WTC11 (cell line): ENCODE measurements at places on chromosomes 7 and 10. TPM values are rescaled to one million over a fixed set of nuclear protein-coding genes. Genes with fewer than 3 reads are reported as not detected.

NUTM2A gene
- 0.32 to 0.68 TPM (median 0.48 TPM) in 3 replicates for total RNA-seq

CROT gene
- total RNA-seq = 4.0 to 6.9 TPM (median 5.5 TPM) in 3 replicates

TLX1 gene
- total RNA-seq = 2.1 to 4.6 TPM (median 2.3 TPM) in 3 replicates

RBM20 gene
- 0.37 to 0.52 TPM (median 0.41 TPM) in 3 replicates for total RNA-seq

SPDYE6 gene
- total RNA-seq = not detected in 3 replicates

CAMK2B gene
- total RNA-seq = 0.41 to 0.53 TPM (median 0.44 TPM) in 3 replicates

VWDE gene
- total RNA-seq = 21.0 to 25.1 TPM (median 23.1 TPM) in 3 replicates

ANK3 gene
- total RNA-seq = 69.0 to 69.6 TPM (median 69.3 TPM) in 3 replicates

MSS51 gene
- 2.9 to 3.1 TPM (median 3.0 TPM) in 3 replicates for total RNA-seq

PIP gene
- not detected in 3 replicates for total RNA-seq
